ENCODE measurements at places on chromosomes 7 and 10.
A peak's percentile ranks its signal among the peaks of the same experiment; 100 is the strongest.

GRCh38 chr7:131057015-131057793, 270.5 kb upstream of the MKLN1 start:
- peak; percentile 73 for DNase-seq

DNA sequence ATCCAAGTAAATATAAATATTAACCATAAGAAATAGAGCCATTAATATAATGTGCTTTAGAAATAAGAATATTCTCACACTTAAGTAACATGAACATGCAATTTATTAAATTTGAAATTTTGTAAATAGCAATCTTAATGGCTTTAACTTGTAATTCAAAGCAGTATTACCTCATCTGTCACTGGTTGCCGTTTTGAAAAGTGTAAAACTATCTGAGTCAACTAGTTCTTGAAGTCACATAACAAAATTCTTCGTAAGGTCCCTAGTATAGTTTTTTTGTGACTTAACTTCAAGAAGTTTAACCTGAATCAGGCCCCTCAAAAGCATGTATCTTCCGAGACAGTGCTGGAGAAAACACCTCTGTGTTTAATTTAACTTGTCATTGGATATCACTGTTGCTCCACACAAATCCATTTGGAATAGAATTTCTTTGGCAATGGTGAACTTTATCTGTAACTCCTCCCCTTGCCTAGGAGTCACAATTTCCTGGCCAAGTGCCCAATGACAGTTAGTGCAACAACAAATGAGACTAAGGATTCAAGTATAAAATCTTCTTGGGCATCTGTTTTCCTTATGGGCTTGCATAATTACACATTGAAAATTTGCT, 47.1 kb downstream of the NT5C2 start:
- peak; percentile 87 for DNase-seq

DNA sequence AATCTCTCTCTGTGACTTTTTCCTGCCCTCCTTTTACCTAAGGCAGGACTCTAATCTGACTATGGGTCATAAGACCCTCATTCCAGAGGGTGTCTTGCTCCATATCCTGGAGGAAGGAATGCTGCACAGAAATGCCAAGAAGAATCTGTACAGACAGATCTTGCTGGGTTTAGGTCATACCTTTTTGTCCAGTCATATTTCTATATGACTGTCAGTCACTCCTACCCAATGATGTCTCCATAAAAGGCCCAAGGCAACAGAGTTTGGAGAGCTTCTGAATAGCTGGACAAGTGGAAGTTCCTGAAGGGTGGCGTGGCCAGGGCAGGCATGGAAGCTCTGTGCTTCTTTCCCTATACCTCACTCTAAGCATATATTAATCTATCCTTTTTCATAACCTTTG, 47.5 kb downstream of the FEZF1 start:
- no peak for DNase-seq

DNA sequence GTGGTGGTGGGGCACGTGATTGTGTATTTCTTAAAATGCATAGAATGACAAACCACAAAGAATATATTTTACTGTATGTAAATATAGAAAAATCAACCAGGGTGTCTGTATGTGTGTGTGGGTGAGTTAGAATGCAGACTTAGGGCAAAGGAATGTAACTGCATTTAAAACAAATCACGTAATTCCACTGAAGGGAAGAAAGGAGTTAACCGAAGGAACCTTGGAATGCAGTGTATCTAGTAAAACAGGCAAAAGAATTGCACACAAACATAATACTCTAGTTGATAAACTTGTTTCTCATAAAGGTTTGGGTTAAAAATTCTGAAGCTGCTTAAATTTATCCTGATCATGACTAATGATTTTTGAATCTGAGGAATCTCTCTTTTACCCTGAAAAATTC, 134.9 kb downstream of the ADRA2A start:
- no peak for DNase-seq
